ENCODE measurements at places on chromosomes 2 and 18.

DNA sequence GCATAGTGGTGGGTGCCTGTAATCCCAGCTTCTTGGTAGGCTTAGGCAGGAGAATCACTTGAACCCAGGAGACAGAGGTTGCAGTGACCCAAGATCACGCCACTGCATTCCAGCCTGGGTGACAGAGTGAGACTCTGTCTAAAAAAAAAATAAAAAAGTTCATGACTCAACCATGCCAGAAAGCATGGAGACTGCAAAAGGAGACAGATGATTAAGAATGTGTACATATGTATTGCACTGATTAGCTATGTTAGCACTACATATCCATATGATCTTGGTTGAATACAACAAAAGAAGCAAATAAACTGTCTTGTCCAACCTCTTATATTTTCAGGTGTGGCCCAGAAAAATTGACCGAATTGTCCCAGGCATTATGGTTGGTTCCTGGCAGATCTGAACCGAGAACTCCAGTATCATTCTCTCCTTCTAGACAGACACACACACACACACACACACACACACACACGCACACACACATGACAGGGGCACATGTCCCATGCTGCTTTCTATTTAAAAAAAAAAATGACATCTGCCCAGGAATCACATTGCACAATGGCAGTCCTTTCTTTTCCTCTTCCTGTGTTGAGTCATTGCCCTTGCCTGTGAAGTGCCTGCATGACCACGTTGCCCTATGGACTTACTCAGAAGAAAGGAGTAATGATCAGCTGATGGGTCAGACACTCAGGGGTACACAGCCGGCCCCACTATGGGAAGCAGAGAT lies 65.6 kb downstream of the MYCN start:
- DNase-seq, result no peak

- DNase-seq, result no peak
Observed at GRCh38 chr18:70260683-70261082, 28.2 kb upstream of the SOCS6 start.

DNA sequence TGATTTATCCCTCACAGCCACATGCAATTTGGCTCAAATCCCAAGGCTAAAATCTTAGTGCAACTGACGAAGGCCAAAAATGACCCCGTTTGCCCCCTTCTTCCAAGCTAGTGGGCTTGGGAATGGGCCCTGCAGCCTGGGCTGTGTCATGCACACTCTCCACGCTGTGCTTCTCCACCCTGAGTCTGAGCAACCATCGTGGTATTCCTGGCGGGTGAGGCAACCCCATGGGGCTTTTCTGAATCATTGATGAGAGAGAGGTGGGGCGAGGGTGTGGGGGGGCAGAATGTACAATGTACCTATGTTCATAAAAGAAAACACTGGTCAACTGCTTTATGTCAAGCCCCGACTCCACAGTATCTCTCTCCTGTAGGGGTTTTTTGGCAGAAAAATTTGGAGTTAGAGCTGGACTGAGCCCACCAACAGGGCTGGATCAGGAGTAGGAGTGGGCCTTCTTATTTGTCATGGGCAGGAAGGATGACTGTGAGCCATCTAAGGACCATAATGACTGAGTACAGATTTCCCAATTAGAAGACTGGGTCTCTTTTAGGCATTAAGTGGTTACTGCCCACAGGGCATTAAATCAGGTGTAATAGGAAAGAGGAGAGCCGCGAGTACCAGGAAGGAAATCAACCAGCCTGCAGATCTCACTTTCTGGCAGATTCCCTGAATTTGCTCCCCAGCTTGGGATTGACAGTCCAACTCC lies 8.9 kb downstream of the SULT1C2 start:
- no peak for DNase-seq

DNA sequence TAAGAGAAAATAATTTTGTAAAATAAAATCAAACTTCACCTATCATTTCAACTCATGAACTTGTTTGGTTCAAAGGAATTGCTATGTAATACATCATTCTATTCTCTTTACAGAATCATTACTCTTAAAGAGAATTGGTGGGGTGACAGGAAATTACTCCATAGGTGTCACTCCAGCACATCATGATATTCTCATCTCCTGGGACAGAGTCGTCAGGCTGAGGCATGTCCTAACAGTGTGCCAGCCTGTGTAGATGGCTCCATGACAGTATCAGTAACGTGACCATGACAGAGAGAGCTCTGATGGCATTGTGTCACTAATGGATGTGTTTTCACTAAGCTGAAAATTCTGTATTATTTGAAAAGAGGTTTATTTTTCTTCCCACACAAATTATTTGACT lies 13.9 kb downstream of the SPATS2L start:
- no peak for DNase-seq

DNA sequence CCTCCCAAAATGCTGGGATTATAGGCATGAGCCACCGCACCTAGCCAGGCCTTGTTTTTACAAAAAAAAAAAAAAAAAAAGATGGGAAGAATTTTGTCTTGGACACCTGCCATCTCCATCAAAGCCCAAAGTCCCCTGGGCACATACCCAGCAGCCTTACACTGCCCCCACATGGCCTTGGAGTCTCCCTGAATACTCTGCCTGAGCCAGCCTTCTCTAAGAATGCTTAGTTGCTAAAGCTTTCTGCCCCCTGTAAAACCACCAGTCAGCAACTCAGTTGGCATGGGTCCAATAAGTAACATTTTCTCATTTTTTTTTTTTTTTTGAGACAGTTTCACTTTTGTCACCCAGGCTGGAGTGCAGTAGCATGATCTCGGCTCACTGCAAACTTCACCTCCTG lies 40.6 kb downstream of the SPC25 start:
- DNase-seq, result no peak

GRCh38 chr18:54742659-54743604 lies 85.3 kb upstream of the RAB27B start:
- DNase-seq, result no peak

- no peak for DNase-seq
Observed at GRCh38 chr2:17227856-17228255, 290.4 kb downstream of the RAD51AP2 start.

- no peak for DNase-seq
Observed at GRCh38 chr2:137991078-137991477, 26.8 kb downstream of the HNMT start.

DNA sequence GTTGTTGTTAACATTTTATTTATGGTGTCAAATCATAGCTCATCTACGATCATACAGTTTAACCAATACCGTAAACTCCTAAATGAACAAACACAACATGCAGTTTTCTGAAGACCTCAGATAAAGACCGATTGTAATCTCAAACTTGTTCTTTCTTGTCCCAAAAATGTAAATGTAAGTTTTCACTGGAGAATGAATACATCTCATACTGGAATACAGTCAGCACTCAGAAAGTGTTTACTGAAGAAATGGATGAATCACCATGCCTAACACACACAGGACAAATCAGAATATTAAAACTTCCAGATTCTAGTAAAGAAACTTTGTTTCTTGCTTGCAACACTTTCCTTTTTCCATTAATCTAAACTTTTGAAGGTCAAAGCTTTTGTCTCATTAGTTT lies 380.5 kb downstream of the DLGAP1 start:
- no peak for DNase-seq

DNA sequence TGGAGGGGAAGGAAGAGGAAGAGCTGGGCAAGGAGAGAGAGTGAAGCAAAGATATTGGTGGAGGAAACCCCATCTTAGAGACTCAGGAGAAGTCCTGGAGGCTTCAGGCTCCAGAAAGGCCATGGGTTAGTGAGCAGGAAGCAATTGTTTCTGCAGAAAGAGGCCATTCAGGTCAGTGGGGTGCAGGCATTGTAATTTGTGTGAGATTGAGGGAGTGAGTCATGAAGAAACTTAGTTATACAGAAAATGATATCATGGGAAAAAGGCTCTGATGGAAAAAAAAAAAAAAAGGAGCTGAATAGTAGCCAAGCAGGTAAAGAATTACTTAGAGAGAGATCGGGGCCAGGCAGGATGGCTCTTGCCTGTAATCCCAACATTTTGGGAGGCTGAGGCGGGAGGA lies 4.0 kb downstream of the EMILIN2 start:
- DNase-seq, result no peak

- DNase-seq, result no peak
Observed at GRCh38 chr2:188138313-188138712, 153.4 kb upstream of the GULP1 start.
